SK-N-SH (cell line): ENCODE measurements at places on chromosomes 11 and 22. TPM values are rescaled to one million over a fixed set of nuclear protein-coding genes. Genes with fewer than 3 reads are reported as not detected.
A peak's percentile ranks its signal among the peaks of the same experiment; 100 is the strongest.

DNA sequence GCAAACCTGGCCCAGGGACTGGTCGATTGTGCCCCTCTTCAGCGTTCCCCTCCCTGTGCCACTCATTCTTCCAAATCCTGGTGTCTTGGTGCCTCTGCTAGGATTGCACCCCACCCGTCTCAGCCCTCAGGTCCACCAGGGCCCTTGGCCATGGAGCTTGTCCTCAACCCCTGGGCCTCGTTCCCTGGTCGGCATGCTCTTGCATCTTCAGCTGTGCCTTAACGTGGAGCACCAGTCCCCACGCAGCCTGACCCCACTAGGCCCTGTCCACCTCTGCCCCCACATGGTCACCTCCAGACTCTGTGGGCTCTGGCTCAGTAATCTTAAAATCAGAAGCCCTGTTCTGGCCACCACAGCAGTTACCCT, 61.1 kb downstream of the OSBP2 start:
- no peak overlapping the region for H3K27ac ChIP-seq
- no peaks in the 10 kb centered on the region for H3K36me3 ChIP-seq
- H3K4me1 ChIP-seq, result no peaks in the 10 kb centered on the region; the same call in 1 of the 2 replicates
- peak; percentile 19 for DNase-seq

- no peak overlapping the region for H3K27ac ChIP-seq
- H3K4me3 ChIP-seq, result no peak overlapping the region
- no peak for DNase-seq
Observed at GRCh38 chr11:82796998-82797961, 63.6 kb upstream of the FAM181B start.

DNA sequence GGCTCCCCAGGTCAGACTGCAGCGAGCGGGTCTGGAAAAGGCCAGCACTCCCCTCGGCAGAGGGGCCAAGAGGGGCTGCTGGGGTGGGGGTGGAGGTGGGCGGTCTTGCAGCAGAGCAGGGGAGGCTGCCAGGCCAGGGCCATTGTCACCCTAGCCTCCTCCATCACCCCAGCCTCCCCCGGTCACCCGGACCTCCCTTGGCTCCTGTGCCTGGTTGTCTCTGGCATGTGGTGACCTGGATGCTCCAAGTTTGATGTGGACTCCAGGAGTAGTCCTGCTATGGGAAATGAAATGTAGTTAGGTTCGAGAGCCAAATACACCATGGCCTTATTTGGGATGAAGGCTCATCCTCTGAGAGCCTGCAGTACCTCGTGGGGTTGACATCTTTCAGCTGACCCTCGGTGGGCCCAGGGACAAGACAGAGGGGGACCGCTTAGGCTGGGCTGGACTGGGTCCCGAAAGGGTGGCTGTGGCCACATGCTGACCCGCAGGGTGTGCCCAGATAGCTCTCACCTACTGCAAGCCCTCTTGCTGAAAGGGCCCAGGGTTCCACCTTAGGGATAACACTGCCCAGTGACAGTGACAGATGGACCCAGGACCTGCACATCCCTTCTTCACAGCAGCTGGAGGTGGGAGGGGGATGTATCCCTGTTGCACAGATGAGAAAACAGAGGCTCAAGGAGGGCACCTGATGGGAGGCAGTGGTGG, 24.1 kb downstream of the MRGPRD start:
- no peak overlapping the region for H3K4me3 ChIP-seq
- no peak overlapping the region for H3K27ac ChIP-seq
- H3K27me3 ChIP-seq, result no peaks in the 10 kb centered on the region
- no peak for DNase-seq
- no peaks in the 10 kb centered on the region for H3K36me3 ChIP-seq

DNA sequence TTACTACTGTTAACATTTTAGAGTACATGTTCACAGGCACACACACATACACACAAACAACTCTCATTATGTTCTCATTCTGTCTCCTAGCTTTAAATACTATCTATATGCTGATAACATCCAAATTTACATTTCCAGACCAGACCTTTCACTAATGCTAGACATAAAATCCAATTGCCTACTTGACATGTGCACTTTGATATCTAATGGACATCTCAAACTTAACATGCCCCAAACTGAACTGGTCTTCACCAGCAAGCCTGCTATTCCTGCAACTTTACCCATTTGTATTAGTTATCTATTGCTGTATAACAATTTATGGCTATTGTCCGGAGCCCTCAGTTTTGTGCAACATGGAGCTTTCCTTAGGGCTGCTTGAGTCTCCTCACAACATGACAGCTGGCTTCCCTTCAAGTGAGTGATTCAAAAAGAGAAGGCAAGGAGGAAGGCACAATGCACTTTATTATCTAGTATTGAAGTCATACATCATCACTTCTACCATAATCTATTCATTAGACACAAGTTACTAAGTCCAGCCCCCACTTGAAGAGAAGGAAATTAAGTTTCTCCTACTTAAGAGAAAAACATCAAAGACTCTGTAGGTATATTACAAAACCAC, 3.0 kb downstream of the SLC36A4 start:
- H3K27ac ChIP-seq, result no peak overlapping the region
- H3K27me3 ChIP-seq, result no peaks in the 10 kb centered on the region
- H3K4me3 ChIP-seq, result no peak overlapping the region

GRCh38 chr11:10366568-10367331, 61.9 kb downstream of the ADM start:
- peak; percentile 39 for DNase-seq
- no peaks in the 10 kb centered on the region for H3K27me3 ChIP-seq
- H3K4me1 ChIP-seq, result peaks cover 8% of the 10 kb centered on the region; the same call in 1 of the 2 replicates
- H3K4me3 ChIP-seq, result no peak overlapping the region
- H3K36me3 ChIP-seq, result no peaks in the 10 kb centered on the region

The TMEM258 gene
- polyA plus RNA-seq, result 454 and 617 TPM in 2 replicates

The MS4A5 gene
- not detected in 2 replicates for polyA plus RNA-seq
